ENCODE measurements at places on chromosomes 3 and 15.
A peak's percentile ranks its signal among the peaks of the same experiment; 100 is the strongest.

DNA sequence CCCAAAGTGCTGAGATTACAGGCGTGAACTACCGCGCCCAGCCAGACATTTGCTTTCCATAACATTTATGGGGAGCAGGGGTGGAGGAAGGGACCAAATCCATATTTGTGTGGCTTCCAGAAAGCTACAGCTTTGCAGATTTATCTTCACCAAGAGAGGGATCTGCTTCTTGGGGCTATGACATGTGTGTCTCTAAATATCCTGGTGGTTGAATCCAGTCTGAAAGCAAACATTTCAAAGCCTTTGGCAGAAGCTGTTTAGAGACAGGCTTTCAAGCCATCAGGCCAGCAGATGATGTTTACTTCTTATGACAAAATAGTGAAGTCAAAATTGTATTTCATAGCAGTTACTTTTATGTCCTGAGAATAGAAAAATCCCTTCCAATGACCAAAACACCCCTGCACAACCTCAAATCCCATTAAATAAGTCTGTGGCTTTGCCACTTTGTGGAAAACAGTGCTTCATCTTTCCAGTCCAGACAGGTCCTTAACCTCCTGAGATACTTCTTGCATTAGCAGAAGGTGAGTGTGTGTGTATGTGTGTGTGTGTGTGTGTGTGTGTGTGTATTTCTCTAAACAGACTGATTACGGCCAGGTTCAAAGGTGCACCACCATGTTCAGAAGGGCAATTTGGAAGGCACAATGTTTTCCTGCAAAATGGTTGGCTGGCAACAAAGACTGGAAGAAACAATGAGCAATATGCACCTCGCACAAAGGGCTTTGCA lies 191.4 kb upstream of the LRIG1 start:
- H3K27ac ChIP-seq: no peak overlapping the region
- no peak for DNase-seq
- no peaks in the 10 kb centered on the region for H3K36me3 ChIP-seq

- peaks cover 14% of the 10 kb centered on the region for H3K4me1 ChIP-seq
- no peaks in the 10 kb centered on the region for H3K27me3 ChIP-seq
- DNase-seq: no peak
- no peaks in the 10 kb centered on the region for H3K36me3 ChIP-seq
These were observed 6.8 kb downstream of the PEAK1 start for GRCh38 chr15:77412972-77413698.

- DNase-seq: no peak
- peaks cover 33% of the 10 kb centered on the region for H3K27me3 ChIP-seq
- peak overlapping the region; percentile 65 for H3K27ac ChIP-seq
- no peaks in the 10 kb centered on the region for H3K36me3 ChIP-seq
- H3K4me1 ChIP-seq: no peaks in the 10 kb centered on the region
- H3K4me3 ChIP-seq: no peak overlapping the region
These were observed 72.1 kb upstream of the ITGA11 start for GRCh38 chr15:68503791-68504680.

GRCh38 chr3:23270423-23270822 lies 67.3 kb downstream of the UBE2E2 start:
- no peaks in the 10 kb centered on the region for H3K4me1 ChIP-seq
- no peak for DNase-seq
- H3K27ac ChIP-seq: no peak overlapping the region

- H3K4me3 ChIP-seq: no peak overlapping the region
- H3K27me3 ChIP-seq: peaks cover 3% of the 10 kb centered on the region
- no peak for DNase-seq
- no peaks in the 10 kb centered on the region for H3K36me3 ChIP-seq
These were observed 368.9 kb downstream of the CLSTN2 start for GRCh38 chr3:140303875-140304274.

GRCh38 chr15:92877416-92877815 lies 22.7 kb upstream of the CHD2 start:
- no peaks in the 10 kb centered on the region for H3K36me3 ChIP-seq
- H3K27me3 ChIP-seq: no peaks in the 10 kb centered on the region
- peaks cover 35% of the 10 kb centered on the region for H3K4me1 ChIP-seq
- DNase-seq: no peak
- H3K4me3 ChIP-seq: no peak overlapping the region
- H3K27ac ChIP-seq: peak overlapping the region; percentile 30

DNA sequence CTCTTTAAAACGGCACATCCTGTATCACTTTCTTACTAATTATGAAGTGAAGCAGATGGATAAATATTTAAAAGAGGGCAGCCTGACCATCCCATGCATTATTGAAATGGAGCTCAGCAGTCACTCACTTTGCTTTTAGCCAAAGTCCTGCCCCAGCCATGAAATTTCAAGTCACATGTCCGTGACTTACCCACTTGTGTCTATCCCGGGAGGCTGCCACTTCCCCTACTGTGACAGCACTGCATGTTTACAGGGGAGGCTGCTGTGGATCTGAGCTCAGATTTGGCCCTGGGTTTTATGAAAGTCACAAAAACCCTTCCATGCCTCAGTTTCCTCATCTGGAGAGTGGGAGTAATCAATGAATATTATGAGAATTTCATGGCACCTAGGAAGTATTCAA lies 17.9 kb upstream of the LRRK1 start:
- no peaks in the 10 kb centered on the region for H3K4me1 ChIP-seq
- H3K4me3 ChIP-seq: no peak overlapping the region
- no peak for DNase-seq

DNA sequence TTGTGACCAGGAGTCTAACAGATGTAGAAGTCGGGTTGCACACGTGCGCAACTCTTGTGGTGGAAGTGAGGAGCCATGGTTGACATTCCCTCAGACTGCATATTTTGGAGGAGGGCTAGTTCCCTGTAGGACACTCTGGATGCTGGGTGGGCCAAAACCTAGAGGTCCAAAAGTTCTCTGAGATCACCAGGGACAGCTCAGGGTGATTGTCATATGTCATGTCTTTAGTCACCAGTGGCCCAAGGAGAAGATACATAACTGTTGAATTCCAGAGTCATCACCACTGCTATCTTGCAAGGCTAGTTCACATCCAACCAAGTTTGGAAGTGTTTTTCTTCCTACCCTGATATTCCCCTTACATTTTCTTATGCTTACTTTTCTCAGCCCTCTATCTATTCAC lies 95.2 kb upstream of the C3orf80 start:
- H3K4me1 ChIP-seq: no peaks in the 10 kb centered on the region
- DNase-seq: no peak
- H3K27ac ChIP-seq: no peak overlapping the region

DNA sequence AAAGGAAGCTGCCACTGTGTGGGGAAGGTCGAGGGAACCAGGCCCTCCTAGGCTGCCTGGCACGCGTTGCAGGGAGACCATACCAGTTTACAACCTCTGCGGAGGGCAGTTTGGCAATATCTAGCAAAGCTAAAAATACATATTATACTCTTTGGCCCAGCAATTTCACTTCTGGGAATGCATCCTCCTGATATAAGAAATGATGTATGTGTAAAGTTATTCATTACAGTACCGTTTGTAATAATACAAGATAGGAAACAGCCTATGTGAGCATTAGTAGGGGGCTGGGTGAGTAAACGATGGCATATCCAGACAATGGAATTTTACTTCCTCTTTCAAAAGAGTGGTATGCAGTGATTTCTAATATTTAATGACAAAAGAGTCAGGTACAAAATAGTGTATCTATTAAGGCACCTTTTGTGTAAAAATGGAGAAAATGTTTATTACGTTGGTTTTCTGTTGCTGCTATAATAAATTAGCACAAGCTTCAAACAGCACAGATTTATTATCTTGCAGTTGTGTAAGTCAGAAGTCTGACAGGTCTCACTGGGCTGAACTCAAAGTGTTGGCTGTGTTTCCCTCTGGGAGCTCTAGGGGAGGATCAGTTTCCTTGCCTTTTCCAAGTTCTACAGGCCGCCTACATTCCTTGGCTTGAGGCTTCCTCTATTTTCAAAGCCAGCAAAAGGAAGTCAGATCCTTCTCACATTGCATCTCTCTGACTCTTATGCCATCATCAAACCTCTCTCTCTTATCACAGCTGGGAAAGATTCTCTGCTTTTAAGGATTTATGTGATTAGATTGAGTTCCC lies 9.0 kb downstream of the APOD start:
- no peak overlapping the region for H3K4me3 ChIP-seq
- H3K27me3 ChIP-seq: peaks cover 11% of the 10 kb centered on the region
- no peak for DNase-seq

DNA sequence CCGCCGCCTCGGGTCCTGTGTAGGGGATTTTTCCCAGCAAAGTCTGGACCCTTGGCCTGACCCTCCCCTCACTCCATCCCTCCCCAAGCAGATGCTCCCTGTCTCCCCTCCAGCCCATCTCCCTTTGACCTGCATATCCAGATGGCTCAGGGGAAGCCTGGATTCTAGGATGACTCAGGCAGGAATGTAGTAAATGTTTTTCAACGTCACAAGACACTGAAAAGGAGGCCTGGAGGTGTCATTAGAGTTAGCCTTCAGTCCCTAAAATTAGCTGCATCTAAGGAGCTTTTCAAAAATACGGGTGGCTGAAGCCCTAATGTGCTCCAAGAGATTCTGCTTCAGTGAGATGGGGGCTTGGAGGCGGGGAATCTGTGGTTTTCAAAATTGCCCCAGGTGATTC lies 7.2 kb downstream of the ACAN start:
- no peak for DNase-seq
- H3K36me3 ChIP-seq: no peaks in the 10 kb centered on the region
- no peak overlapping the region for H3K27ac ChIP-seq
- H3K27me3 ChIP-seq: peaks cover 31% of the 10 kb centered on the region
- no peak overlapping the region for H3K4me3 ChIP-seq
- H3K4me1 ChIP-seq: peaks cover 10% of the 10 kb centered on the region

- DNase-seq: no peak
- peaks cover 44% of the 10 kb centered on the region for H3K4me1 ChIP-seq
- H3K27ac ChIP-seq: peak overlapping the region; percentile 14
These were observed 50.6 kb upstream of the PLXNA1 start for GRCh38 chr3:126932188-126932931.

- H3K27me3 ChIP-seq: no peaks in the 10 kb centered on the region
- no peak for DNase-seq
- H3K4me1 ChIP-seq: peaks cover 23% of the 10 kb centered on the region
- peak overlapping the region; percentile 67 for H3K27ac ChIP-seq
- no peak overlapping the region for H3K4me3 ChIP-seq
These were observed 103.7 kb downstream of the MEIS2 start for GRCh38 chr15:36996538-36997181.

GRCh38 chr3:13141991-13142412 lies 68.8 kb upstream of the IQSEC1 start:
- no peak overlapping the region for H3K27ac ChIP-seq
- H3K4me3 ChIP-seq: no peak overlapping the region
- peaks cover 7% of the 10 kb centered on the region for H3K27me3 ChIP-seq
- DNase-seq: peak; percentile 69
- H3K36me3 ChIP-seq: no peaks in the 10 kb centered on the region

DNA sequence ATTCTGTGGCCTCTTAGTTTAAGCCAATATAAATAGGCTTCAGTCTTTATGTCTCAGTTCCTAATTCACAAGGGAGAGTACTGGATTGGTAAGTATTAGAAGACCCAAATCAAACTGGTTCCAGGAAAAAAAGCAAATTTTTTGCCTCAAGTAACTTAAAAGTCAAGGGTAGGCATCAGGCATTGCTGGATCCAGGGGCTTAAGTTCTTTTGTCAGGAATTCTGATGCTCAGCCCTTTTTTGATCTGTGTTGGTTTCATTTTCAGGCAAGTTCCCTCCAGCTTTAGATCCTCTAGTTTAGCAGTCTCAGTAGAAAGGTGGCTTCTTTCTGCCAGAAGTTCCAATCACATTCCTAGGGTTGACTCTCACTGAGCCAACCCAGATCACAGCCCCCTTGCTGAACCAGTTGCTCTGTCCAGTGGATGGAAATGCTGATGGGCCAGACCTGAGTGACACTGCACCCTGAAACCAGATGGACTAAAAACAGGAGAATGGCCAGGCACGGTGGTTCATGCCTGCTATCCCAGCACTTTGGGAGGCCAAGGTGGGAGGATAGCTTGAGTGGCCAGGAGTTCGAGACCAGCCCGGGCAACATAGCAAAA lies 253.5 kb downstream of the SHQ1 start:
- H3K36me3 ChIP-seq: no peaks in the 10 kb centered on the region
- no peaks in the 10 kb centered on the region for H3K27me3 ChIP-seq
- H3K27ac ChIP-seq: no peak overlapping the region
- no peak for DNase-seq

GRCh38 chr3:45225465-45226205 lies 452 bp downstream of the TMEM158 start:
- peaks cover 74% of the 10 kb centered on the region for H3K27me3 ChIP-seq
- no peak overlapping the region for H3K27ac ChIP-seq
- H3K4me1 ChIP-seq: peaks cover 13% of the 10 kb centered on the region
- H3K36me3 ChIP-seq: no peaks in the 10 kb centered on the region
- H3K4me3 ChIP-seq: peak overlapping the region; percentile 68

DNA sequence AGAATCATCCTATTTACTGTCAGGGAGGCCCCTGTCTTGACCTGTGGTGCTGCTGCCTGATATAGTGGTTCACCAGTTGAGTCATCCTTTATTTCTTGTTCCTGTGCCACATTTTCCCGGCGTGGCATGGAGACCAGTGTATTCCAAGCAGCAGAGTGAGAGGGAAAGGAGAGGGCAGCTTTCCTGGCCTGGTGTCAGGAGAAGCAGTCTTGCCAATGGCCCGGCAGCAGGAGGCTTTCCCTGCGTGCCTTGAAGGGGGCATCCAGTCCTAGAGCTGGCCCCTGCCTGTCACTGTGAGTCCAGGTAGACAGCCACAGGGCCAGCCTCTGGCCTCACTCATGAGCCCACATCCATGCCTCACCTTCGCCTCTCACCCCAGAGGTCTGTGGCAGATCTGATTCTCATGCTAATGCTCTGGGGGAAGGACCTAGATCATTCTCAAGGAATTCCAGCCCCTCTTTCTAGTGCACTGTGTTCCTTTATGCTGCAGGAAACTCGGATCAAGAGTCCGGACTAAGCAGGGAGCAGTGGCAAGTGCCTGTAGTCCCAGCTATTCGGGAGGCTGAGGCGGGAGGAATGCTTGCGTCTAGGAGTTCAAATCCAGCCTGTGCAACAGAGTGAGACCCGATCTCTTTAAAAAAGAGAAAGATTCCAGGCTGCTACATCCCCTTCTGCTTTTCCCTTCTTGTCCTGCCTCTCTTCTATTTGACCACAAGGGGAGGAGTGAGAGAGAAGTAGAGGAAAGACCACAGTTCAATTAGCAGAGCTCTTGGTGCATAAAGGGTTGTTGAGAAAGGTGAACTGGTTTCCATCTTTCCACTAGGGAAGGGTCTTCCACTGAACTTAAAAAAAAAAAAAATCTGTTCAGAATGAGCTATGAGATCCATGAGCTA lies 66.8 kb upstream of the HACD2 start:
- DNase-seq: no peak
- no peak overlapping the region for H3K27ac ChIP-seq
- H3K4me3 ChIP-seq: no peak overlapping the region
- no peaks in the 10 kb centered on the region for H3K36me3 ChIP-seq

DNA sequence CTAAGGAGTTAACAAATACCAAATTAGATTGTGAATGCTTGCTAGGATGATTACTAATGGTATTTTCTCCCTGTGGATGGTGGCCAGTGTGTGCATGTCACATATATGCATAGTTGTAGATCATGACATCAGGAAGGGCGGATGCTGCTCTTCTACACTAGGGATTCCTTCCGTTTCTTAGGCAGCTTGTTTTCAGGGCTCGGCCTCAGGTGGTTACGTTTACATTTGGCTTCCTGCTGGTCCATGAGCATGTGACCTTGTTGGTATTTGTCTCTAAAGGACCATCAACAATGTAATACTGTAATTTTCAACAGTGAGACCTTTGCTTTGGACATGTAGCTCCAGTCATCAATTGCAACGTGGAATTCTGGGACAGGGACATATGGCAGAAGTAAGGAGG lies 221.4 kb downstream of the NR1D2 start:
- H3K36me3 ChIP-seq: peaks cover 2% of the 10 kb centered on the region
- no peak for DNase-seq

GRCh38 chr15:61227269-61227949 lies 1.7 kb downstream of the RORA start:
- peaks cover 4% of the 10 kb centered on the region for H3K4me1 ChIP-seq
- no peak for DNase-seq
- H3K27me3 ChIP-seq: peaks cover 67% of the 10 kb centered on the region
- H3K27ac ChIP-seq: no peak overlapping the region
- H3K4me3 ChIP-seq: peak overlapping the region; percentile 82
- no peaks in the 10 kb centered on the region for H3K36me3 ChIP-seq

Measured in progenitor cell of endocrine pancreas (in vitro differentiated cells).